ENCODE measurements at places on chromosomes 4 and X. TPM values are rescaled to one million over a fixed set of nuclear protein-coding genes. Genes with fewer than 3 reads are reported as not detected.

PCDH10 gene
- total RNA-seq, result 10.0 TPM

USP51 gene
- 6.6 TPM for total RNA-seq

GRCh38 chrX:72102126-72102525 is 29.6 kb downstream of the RTL5 start:
- no peak for DNase-seq

- no peak for DNase-seq
Measured at GRCh38 chr4:158965226-158965625, 137.7 kb upstream of the RAPGEF2 start.

DNA sequence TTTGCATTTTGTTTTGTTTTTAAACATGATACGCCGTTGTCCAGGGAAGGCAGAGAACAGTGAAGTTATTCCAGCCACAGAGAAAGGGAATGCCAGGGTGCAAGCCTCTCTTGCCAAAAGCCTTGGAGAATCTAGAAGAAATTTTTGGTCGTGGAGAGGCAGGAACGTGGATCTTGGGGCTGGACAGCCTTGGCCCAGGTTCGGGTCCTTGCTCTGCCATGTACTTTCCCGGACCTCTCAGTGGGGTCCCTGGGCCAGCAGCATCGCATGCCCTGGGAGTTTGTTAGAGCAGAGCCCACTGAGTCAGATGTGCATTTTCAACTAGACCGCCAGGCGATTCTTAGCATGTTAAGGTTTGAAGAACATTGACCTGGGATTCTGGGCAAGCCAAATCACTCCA is 18.6 kb downstream of the FAM9A start:
- no peak for DNase-seq

GRCh38 chr4:139814323-139815015 is 148.8 kb downstream of the MGST2 start:
- no peak for DNase-seq

GRCh38 chrX:11406109-11406765 is 113.0 kb downstream of the AMELX start:
- no peak for DNase-seq

- DNase-seq, result no peak
Measured at GRCh38 chrX:131614241-131614640, 70.4 kb downstream of the OR13H1 start.

DNA sequence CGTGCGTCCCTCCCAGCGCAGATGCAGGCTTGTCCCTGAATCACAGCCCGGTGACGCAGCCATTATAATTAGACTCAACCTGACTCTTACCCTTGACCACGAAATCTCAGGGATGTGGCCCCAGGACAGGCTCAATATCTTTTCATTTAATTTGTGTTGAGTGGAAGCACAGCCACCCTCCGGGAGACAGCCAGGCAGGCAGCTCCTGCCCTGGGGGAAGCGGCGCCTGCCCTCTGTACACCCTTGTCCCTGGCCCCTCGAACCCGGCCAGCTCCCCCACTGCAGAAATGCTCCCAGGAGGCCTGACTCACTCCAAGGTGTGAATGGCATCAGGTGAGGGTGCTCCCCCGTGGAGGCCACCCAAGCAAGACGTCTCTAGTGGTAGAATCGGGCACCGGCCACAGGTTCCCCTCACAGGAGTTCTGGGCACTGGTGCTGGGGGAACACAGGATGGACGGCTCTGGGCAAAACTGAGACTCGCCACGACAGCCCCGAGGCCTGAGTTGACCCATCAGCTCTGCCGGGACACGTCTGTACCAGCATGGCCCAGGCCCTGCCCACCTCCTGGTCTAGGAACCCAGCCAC is 2.7 kb downstream of the CPLX1 start:
- DNase-seq, result no peak
